Activated CD8-positive, alpha-beta T cell treated with anti-CD3 and anti-CD28 coated beads, Interleukin-2, amount 10 ng/mL, durations not matched to agents 7 days and 5 days (primary cell): ENCODE measurements at places on chromosomes 2 and 18. TPM values are rescaled to one million over a fixed set of nuclear protein-coding genes. Genes with fewer than 3 reads are reported as not detected.

- peaks cover 21% of the 10 kb centered on the region for H3K4me1 ChIP-seq
- H3K4me3 ChIP-seq = no peak overlapping the region
- H3K27me3 ChIP-seq = no peaks in the 10 kb centered on the region
Observed at GRCh38 chr2:241768251-241768711, 8.3 kb upstream of the GAL3ST2 start.

DNA sequence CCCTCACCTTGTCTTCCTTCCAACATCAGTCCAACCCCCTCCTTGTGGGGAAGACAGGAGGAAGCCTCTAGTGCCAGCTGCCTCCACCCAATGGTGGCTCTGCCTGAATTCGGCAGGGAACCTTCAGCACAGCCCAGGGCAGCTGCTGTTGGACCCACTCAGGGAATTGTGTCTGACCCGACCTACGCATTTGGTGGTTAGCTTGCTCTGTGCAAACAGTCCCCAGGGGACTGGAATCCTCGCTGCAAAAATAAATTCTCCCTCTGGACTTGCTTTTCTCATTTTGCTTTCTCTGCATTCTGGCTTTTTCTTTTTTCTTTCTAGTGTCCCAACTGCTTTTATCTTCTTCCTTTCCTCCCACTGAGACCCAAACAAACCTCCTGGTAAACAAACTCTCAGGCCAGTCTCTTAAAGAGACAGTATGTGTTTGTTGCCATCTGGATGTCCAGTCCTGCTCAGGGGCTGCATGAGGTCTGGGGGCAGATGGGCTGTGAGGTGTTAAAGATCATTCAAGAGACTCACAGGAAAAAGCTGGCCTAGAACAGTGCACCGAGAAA is 137.7 kb upstream of the HAAO start:
- no peaks in the 10 kb centered on the region for H3K27me3 ChIP-seq
- H3K4me1 ChIP-seq = no peaks in the 10 kb centered on the region
- DNase-seq = no peak
- no peak overlapping the region for H3K4me3 ChIP-seq

GRCh38 chr2:65193446-65193845 is 34.2 kb upstream of the ACTR2 start:
- no peaks in the 10 kb centered on the region for H3K4me1 ChIP-seq
- H3K27me3 ChIP-seq = peaks cover 8% of the 10 kb centered on the region
- H3K36me3 ChIP-seq = no peaks in the 10 kb centered on the region
- H3K27ac ChIP-seq = no peak overlapping the region

DNA sequence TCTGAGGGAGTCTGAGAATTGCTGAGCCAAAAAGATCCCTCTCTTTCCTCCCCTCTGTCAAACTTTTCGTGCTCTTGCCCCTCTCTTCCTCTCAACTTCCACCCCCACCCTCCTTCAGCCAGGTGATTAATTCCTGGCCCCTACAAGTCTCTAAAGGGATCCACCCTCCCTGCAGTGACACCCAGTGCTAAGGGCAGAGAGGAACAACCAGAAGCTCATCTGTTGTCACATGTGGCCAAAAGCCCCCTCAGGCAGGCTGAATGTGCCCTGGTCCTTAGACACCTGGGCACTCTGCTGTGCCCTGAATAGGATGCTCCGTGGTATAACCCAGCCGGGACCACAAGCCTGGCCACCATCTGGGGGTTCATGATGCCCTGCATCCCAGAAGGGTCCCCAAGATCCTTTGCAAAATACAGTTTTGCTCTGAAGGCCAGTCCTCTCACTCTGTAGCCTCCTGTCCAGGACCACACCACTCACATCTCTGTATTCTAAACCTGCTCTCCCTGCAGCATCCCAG is 234.4 kb downstream of the BCL11A start:
- no peak overlapping the region for H3K27ac ChIP-seq
- no peak for DNase-seq
- H3K4me3 ChIP-seq = no peak overlapping the region
- H3K4me1 ChIP-seq = peaks cover 8% of the 10 kb centered on the region
- H3K36me3 ChIP-seq = no peaks in the 10 kb centered on the region

DNA sequence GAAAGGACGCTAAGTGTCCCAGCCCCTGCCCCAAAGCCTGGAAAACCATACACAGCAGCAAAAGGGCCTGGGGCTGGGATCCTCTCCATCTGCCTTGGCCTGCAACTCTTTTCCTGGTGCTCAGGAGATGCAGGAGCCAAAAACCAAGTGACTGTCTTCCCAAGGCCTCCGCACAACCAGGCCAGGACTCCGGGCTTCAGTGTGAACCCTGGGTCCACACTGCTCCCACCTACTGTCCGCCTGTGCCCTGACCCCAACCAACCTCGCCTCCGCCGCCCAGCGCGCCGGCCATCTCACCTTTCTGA is 1.1 kb downstream of the FEV start:
- peaks cover 71% of the 10 kb centered on the region for H3K27me3 ChIP-seq
- no peak overlapping the region for H3K27ac ChIP-seq
- no peak for DNase-seq
- H3K36me3 ChIP-seq = peaks cover 2% of the 10 kb centered on the region
- H3K4me3 ChIP-seq = no peak overlapping the region
- H3K4me1 ChIP-seq = peaks cover 26% of the 10 kb centered on the region

DNA sequence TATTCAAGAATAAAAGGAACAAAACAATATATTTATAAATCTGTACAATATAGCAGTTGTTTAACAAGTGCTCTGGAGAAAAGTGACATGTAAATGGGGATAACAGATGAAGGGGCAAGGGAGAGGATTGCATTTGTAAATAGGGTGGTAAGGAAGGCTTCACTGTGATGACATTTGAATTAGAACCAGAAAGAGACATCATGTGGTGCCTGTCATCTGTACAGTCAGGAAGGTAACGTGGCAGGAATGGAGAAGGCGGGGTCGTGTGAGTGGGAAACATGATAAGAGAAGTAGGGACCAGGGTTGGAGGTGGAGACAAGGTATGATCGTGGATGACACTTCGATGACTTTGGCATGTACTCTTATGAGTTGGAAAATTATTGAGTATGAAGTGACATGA is 1393.6 kb upstream of the NXPH2 start:
- no peaks in the 10 kb centered on the region for H3K36me3 ChIP-seq
- H3K27ac ChIP-seq = no peak overlapping the region
- no peaks in the 10 kb centered on the region for H3K27me3 ChIP-seq

GRCh38 chr2:14804902-14805301 is 172.4 kb downstream of the LRATD1 start:
- DNase-seq = no peak
- no peaks in the 10 kb centered on the region for H3K27me3 ChIP-seq
- H3K4me3 ChIP-seq = no peak overlapping the region
- no peak overlapping the region for H3K27ac ChIP-seq
- no peaks in the 10 kb centered on the region for H3K36me3 ChIP-seq

Gene CRYGD
- total RNA-seq = not detected

DNA sequence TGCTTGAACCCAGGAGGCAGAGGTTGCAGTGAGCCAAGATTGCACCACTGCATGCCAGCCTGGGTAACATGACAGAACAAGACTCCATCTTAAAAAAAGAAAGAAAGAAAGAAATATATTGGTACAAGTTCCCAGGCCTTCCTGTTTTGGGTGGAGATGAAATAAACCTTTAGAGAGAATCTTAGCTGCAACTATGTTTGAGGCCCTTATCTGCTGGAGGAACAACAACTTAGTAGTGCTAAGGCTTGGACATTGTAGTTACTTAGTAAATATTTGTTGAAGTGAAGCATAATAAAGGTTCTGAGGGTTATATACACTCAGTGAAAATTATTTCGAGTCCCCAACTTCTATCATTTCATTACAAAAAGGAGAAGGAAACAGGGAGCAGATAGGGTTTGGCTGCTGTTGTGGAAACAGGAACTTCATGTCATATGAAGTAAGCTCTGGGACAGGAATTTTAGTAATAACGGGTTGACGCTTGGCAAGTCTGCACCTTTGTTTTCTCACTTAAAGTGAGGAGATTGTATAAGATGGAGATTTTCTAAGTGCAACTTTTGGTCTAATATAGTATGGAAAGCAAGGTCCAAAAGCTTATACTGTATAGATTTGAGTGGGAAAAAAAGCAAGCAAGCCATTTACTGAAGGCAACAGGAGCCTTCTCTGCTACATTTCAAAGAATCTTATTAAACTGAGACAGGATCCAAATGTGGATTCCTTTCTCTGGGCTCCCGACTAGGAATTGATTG is 40.0 kb upstream of the AGPS start:
- H3K4me1 ChIP-seq = peaks cover 5% of the 10 kb centered on the region
- H3K36me3 ChIP-seq = no peaks in the 10 kb centered on the region
- H3K4me3 ChIP-seq = no peak overlapping the region
- H3K27ac ChIP-seq = no peak overlapping the region

GRCh38 chr2:86623043-86623493 is 597 bp downstream of the RNF103 start:
- H3K36me3 ChIP-seq = peaks cover 22% of the 10 kb centered on the region
- peak; percentile 60 for DNase-seq
- peak overlapping the region; percentile 92 for H3K4me3 ChIP-seq
- H3K27me3 ChIP-seq = peaks cover 2% of the 10 kb centered on the region

Gene COBLL1
- not detected for total RNA-seq

- no peaks in the 10 kb centered on the region for H3K27me3 ChIP-seq
- no peaks in the 10 kb centered on the region for H3K36me3 ChIP-seq
- DNase-seq = no peak
- H3K27ac ChIP-seq = no peak overlapping the region
Observed at GRCh38 chr2:137706786-137707613, 257.3 kb upstream of the HNMT start.

GRCh38 chr2:240437861-240438809 is 2.7 kb downstream of the GPC1 start:
- H3K36me3 ChIP-seq = no peaks in the 10 kb centered on the region
- peak overlapping the region; percentile 16 for H3K27ac ChIP-seq
- peaks cover 14% of the 10 kb centered on the region for H3K4me1 ChIP-seq
- peaks cover 12% of the 10 kb centered on the region for H3K27me3 ChIP-seq

GRCh38 chr2:47013383-47013782 is 97.8 kb upstream of the MCFD2 start:
- no peak overlapping the region for H3K27ac ChIP-seq
- no peaks in the 10 kb centered on the region for H3K27me3 ChIP-seq
- H3K36me3 ChIP-seq = peaks cover 39% of the 10 kb centered on the region

DNA sequence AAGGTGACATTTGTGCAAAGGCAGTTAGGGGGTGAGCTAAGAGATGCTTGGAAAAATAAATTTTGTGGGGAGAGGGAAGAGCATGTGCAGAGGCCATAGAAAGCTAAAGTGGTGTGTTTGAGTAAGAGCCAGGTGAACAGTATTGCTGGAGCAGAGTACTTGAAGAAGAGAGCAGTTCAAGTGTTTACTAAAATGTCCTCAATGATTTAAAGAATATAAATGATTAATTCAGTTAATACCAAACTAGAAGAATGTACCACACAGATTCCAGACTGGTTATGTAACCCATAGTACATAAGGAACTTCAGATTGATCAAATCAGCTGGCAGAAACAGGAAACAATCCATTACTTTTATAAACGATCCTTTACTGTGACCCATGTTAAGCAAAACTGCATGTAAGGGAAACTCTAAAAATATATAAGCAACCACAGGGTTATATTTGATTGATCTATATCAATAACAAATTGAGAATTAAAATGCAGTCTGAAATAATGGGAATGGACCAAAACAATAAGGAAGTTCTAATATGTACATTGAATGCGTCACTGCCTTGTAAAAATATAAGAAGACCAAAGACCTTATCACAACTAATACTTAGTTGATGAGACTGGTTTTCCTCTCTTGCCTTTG is 76.9 kb downstream of the LDAH start:
- no peak overlapping the region for H3K27ac ChIP-seq
- peaks cover 2% of the 10 kb centered on the region for H3K4me1 ChIP-seq
- no peak overlapping the region for H3K4me3 ChIP-seq
- H3K36me3 ChIP-seq = peaks cover 4% of the 10 kb centered on the region
- H3K27me3 ChIP-seq = no peaks in the 10 kb centered on the region

DNA sequence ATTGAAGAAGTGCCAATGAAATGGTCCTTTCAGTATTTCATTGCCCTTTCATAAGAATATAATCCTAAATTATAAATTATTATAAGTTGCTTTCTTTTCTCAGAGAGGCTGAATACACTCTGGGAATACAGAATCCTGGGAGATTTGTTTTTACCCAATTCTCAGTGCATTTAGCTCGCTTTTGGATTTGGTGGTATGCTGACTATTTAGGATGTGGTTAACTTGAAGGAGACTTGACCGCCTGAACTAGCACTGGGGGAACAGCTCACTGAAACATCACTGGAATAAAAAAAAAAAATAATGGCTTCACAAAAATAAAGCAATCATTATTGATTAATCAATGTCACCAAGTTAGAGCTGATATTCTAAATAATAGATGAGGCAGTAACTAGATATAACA is 10.2 kb downstream of the TNFAIP6 start:
- DNase-seq = no peak
- H3K27ac ChIP-seq = no peak overlapping the region
- no peaks in the 10 kb centered on the region for H3K4me1 ChIP-seq
- no peaks in the 10 kb centered on the region for H3K36me3 ChIP-seq

DNA sequence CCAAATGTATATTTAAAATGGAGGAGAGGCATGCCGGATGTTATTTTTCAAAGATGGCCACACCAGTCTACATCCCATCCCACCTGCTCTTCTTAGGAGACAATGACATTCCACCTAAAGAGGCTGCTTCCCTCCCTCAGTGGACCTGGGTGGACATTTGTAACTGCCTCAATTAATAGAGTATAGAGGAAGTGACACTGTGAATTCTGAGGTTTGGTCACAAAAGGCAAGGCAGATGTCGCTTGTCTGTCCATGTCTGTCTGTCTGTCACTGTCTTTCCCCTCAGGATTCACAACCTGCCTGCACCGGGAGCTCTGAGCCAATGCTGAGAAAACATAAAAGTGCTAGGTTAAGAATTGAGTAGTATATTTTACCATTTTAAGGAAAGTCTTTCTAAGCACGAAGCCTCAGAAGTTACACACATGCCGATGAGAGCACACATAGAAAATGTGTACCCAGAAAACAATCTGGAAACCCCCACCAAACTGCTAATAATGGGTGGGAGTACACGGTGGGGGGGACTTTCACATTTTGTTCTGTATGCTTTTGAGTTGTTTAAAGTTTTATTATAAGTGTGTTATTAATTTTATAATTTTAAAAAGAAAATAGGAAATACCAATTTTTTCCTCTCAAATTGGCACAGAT is 21.0 kb downstream of the MIB1 start:
- no peaks in the 10 kb centered on the region for H3K27me3 ChIP-seq
- peaks cover 12% of the 10 kb centered on the region for H3K36me3 ChIP-seq
- H3K27ac ChIP-seq = no peak overlapping the region
- H3K4me3 ChIP-seq = no peak overlapping the region

Gene ACYP2
- total RNA-seq = 9.6 TPM

Gene ATAD2B
- 32.0 TPM for total RNA-seq

- no peak for DNase-seq
- no peaks in the 10 kb centered on the region for H3K36me3 ChIP-seq
- no peak overlapping the region for H3K27ac ChIP-seq
- H3K4me1 ChIP-seq = no peaks in the 10 kb centered on the region
- H3K27me3 ChIP-seq = peaks cover 14% of the 10 kb centered on the region
- no peak overlapping the region for H3K4me3 ChIP-seq
Observed at GRCh38 chr2:102630458-102630857, 11.1 kb downstream of the SLC9A2 start.

Gene LYPD6B
- not detected for total RNA-seq
